Activated CD4-positive, alpha-beta T cell treated with anti-CD3 and anti-CD28 coated beads, Interleukin-2, Interleukin-6, amounts not matched to agents 100 ng/mL and 50 ng/mL, durations not matched to agents 16 hours and 8 hours (primary cell): ENCODE measurements at places on chromosomes 7 and 10.

DNA sequence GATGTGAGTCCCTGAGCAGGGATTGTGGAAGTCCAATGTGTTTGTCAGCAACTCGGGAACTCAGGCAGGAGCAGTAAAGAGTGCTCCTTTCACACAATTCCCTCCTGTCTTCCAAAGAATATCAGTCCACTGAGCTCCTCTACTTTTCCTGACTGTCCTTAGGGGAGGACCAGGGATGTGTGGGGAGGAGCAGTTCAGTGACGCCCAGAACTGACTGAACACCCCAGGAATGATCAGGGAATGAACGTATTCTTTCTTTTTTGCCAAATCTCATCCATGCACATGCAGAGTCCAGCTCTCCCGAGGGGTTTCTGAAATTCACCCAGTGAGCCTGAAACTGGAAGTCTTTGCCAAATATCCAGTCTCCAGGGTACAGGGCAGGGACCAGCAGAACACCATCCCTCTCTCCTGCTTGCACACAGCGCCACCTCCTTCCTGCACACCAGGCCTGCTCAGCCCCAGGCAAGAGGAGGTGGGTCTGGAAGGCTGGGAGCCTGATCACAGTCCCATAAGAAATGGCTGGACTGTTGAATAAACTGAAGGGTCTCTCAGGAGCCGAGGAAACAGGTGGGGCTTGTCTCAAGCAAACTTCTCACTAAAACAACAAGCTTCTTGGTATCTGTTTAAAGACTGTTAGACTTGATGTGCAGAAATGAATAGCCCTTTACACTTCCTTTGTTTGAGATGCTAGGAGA, 294.7 kb downstream of the C7orf25 start:
- no peak for DNase-seq

GRCh38 chr10:25888627-25889026, 45.4 kb upstream of the MYO3A start:
- DNase-seq: no peak

DNA sequence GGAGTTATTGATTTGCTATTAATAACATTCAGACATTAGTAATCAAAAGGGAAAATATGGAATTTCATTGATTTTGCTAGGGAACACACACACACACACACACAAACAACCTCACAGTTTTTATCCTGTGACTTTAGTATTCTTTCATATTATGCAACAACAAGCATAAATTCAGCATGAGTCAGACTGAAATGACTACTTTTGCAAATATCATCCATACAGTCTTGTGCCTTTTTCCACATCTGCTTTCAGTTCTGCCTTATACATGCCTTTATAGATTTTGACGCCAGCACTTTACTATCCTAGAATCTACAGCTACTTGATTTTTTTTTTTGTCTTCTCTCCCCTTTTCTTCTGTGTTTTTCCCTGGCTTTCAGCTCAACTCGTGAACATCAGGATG, 975.8 kb upstream of the LRRTM3 start:
- DNase-seq: no peak

DNA sequence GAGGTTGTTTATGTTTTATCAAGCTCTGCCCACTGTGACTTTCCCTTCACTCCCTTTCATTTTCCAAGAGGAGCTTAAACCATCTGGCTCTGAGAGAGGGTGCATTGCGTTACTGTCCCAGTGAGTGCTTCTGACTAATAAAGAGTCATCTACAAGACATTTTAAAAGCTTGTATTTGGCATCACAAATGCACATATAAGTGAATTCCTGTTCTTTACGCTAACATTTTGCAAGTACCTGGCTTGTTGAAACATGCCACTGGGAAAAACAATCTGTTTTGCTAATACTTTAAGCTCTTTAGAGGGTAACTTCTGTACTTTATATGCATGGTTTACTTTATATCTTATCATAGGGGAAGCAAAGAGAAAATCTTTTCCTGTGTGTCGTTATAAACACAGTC, 534.6 kb upstream of the POM121L12 start:
- DNase-seq: no peak

DNA sequence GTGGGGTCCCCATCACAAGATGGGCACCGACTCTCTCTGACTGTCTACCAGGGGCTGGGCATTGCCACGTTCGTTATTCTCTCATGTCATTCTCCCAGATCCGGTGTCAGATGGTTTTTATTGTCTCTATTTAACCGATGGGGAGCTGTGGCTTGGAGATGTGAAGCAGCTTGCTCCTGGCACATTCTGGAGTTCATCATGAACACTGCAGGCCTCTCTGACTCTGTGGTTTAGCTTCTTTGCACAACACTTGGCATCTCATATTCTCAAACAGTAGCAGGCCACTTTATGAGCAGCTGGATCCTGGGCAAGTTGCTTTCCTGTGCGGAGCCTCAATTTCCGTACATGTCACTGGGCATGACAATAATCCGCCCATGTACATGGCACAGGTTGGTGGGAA, 119.9 kb downstream of the LRRC18 start:
- DNase-seq: no peak
